ENCODE measurements at places on chromosomes 4 and X. TPM values are rescaled to one million over a fixed set of nuclear protein-coding genes. Genes with fewer than 3 reads are reported as not detected.

DNA sequence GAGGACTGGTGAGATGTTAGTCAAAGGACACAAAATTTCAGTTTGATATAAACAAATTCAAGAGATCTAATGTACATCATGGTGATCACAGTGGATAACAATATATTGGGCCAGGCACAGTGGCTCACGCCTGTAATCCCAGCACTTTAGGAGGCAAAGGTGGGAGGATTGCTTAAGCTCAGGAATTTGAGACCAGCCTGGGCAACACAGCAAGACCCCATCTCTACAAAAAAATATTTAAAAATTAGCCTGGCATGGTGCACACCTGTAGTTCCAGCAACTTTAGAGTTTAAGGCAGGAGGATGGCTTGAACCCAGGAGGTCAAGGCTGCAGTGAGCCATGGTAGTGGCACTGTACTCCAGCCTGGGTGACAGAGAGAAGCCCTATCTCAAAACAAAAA lies 8.7 kb downstream of the SCARB2 start:
- no peak for DNase-seq

DNA sequence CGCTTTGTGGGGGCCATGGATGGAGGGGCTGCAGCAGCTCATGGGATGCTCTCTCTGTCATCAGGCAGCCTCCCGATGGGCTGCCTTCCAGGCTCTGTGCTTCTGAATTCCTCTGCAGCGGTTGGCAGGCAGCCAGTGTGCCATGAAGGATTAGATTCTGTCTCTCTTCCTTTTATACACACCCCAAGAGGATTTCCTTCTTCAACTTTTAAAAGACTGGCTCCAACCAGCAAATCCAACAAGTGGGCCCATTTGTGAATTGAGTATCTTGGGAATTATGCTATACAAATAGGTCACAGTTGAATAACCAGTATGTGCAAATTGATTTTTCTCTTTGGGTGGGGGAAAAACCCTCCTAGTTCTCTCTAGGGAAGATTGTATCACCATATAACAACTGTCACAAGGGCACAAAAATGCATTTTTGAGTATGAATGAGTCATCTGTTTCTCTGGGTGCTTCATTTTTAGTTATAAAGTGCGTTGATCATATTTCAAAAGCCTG lies 96.8 kb upstream of the FAT1 start:
- no peak for DNase-seq

GRCh38 chr4:6621556-6621927 lies 18.9 kb upstream of the MRFAP1 start:
- DNase-seq = no peak

Gene STARD8
- total RNA-seq = 10.3 TPM

GRCh38 chrX:154918060-154918483 lies 31.9 kb downstream of the F8A1 start:
- peak; percentile 2 for DNase-seq

Measured in pulmonary artery endothelial cell (primary cell).